Cerebellar nuclear complex (tissue), 1 donor: ENCODE measurements at places on chromosomes 2 and 18.

DNA sequence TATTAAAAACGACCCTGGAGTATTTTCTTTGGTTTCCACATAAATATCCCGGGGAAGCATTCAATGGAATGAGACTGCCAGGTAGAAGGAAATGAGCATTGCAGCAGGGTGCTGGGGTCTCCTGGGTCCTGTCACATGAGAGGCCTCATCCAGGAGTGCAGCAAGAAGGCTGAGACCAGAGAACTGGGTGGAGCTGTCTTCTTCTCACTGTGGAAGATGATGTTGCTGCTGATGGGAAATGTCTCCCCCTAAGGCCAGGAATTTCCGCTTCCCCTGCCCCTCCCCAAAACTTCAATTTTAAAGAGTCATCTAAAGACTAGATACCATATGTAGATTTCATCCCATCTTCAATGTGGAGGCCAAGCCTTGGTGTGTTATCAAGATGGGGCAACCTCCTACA is 95.2 kb upstream of the SIX2 start:
- no peak for DNase-seq

DNA sequence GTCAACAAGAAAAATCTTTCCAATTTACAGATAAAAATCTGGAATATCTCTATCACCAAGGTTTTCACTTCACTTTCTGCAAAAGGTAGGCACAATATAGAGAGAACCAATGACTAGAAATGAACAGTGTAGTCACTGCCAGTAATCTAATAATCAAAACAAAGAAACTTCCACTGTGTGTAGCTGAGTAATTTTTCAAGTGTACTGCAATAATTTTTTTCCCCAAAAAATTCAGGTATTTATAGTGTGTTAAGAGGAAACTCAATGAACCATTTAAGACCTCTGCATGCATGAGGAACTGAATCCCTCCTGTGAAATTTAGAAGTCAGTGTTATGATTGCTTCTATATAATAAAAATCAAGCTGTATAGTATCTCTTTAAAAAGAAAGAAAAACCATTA is 121.8 kb downstream of the MEMO1 start:
- no peak for DNase-seq

DNA sequence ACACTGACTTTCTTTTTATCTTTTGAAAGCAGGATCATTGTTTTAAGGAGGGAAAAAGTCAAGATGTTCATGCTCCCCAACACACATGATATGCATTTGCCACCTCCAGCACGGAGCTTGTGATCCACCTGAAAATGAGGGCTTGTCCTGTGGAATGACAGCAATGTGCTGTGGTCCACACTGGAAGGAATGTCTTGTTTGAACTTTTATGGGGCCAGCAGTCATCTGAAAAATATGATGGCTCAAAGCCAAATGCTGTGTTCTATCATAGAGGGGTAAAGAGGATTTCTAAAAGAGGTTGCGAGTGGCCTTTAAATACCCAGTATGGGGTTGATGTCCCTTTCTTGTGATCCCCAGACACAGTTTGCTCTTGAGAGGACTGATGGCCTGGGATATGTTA is 226.5 kb upstream of the SPRED2 start:
- DNase-seq: no peak

DNA sequence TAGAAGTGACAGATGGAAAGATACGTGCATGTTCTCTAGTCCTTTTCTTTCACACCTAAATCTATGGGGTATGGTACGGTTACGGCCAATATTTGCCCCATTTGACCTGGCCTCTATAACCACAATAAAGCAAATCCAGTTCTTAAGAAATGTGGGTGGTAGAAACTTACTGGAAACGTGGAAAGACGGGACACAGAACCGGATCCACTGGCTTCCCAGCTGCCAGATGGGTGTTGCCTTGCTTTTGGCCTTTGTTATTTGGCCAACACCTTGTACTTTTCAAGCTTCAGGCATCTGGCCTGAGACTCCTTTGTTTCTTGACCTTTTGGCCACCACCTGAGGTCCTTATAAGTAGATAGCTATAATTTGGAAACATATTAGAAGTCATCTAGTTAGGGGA is 635.9 kb downstream of the SLC4A3 start:
- no peak for DNase-seq

- no peak for DNase-seq
These were observed 360.6 kb downstream of the ZNF521 start for GRCh38 chr18:24991141-24992060.

GRCh38 chr2:176080540-176081375 is 3.0 kb downstream of the EVX2 start:
- DNase-seq: no peak

GRCh38 chr2:50344509-50345106 is 687.3 kb downstream of the NRXN1 start:
- DNase-seq: no peak

- no peak for DNase-seq
These were observed 208.4 kb upstream of the COL3A1 start for GRCh38 chr2:188765522-188766470.

DNA sequence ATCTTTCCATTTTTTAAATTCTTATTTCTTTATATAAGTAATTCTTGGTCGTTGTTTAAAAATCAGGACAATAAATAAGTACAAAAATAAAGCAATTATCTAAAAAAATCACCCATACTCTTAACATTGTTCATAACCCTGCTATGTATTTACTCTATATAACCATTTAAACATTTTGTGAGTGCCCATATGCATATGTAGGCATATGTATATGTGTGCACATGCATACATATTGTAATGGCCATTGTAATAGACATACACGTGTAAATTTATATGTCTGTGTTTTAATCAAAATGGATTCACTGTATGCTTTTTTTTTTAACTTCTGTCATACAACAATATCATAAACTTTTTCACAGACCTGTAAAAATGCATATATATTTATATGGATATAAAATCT is 25.6 kb downstream of the DNAJC10 start:
- no peak for DNase-seq

DNA sequence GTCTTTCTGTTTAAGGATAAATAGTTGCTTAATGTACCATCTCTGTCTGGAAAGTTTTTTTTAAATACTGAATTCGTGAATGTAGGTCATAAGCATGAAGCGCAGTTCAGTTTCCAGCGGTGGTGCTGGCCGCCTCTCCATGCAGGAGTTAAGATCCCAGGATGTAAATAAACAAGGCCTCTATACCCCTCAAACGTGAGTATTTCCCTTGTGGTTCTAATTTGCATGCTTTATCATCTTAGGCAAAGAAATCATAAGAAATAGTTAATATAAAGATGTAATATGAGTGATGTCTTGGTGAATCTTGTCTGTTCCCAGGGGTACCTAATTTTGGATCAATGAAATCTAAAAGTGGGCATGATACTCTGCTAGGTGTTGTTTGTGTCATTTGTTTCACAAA is 1.5 kb downstream of the NDC80 start:
- no peak for DNase-seq

- no peak for DNase-seq
These were observed 67.1 kb downstream of the CPS1 start for GRCh38 chr2:210623506-210623905.

- no peak for DNase-seq
These were observed 36.9 kb upstream of the PTMA start for GRCh38 chr2:231671270-231672050.

DNA sequence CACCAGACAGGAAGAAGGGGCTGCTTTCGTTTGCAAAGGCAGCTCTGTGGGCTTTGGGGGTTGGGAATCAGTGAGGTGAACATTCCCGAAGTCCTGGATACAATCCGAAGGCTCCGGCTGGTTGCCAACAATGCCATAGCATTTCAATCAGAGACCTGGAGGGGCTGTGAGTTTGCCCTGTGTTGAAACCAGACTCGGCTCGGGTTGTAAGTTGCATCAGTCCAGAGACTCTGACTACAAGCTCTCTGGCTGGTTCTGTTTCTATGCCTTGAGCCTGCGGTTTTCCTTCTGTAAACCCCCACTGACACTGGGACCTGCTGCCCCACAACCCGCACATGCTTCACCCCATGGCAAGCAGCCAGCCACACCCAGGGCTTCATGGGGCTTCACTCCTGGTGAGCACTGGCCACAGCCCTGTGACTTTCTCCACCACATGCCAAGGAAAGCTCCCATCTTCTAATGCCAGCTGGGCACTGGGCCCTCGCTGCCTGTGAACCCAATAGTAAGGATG is 85.7 kb upstream of the ODC1 start:
- no peak for DNase-seq

- DNase-seq: no peak
These were observed 154.8 kb upstream of the PGAP1 start for GRCh38 chr2:197081294-197081693.

DNA sequence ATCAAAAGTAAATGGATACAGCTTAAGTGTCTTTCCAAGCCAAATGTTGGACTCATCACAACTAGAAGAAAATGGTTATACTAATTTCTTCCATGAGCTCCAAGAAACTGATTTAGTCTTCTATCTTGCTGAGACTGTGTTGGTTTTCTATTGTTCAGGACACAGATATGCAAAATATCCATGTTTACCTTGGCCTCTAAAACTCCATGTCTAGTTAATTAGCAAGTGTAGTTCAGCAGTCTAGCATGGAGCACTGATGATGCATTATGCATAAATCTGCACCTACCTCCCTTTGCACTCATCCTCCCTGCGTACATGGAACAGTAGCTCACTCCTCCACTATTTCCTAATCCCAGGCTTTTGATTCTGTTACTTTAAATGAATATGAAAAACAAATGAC is 731.4 kb upstream of the CHAC2 start:
- DNase-seq: no peak

DNA sequence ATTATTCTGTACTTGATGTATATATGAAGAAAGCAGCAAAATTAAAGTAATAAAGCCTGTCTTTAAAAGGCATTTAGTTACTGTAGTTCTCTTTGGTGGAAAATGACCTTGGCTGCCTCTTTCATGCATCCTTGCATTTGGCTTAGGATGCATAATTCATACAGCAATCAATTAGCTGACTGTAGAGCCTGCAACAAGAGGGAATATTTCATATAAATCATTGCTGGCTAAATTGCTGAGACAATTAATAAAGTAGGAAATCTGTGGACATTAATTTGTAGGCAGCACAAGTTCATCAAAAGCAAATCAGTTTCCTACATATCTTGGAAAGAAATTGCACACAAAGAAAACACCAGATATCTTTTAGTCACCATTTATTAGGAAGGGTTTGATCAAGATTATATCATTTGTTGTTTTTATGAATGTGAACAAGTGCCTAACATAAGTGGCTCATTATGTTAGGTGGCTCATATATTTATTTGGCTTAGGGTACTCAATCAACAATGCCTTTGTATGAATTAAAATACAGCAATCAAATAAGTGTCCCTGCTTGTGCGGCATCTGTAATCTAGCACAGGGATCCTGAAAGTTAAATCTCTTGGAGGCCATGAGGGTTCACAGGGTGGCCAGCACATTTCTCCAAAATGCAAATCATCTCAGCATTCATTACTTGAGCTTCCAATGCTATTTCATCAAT is 220.4 kb upstream of the SPOPL start:
- no peak for DNase-seq

DNA sequence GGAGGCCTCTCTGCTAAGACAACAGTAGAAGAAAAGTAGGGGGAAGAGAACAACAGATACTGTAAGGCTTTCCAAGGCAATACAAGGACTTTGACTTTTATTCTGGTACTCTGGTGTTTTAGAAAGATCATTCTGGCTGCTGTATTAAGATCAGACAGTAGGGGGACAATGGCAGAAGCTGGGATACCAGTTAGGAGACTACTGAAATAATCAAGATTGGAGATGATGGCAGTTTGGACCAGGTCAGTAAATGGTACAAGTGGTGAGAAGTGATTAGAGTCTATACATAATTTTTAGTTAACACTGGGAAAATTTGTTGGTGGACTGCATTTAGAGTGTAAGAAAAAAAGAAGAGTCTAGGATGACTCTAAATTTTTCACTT is 139.7 kb downstream of the ROCK1 start:
- no peak for DNase-seq

- DNase-seq: no peak
These were observed 4.6 kb downstream of the TXNL4A start for GRCh38 chr18:79983793-79984192.

DNA sequence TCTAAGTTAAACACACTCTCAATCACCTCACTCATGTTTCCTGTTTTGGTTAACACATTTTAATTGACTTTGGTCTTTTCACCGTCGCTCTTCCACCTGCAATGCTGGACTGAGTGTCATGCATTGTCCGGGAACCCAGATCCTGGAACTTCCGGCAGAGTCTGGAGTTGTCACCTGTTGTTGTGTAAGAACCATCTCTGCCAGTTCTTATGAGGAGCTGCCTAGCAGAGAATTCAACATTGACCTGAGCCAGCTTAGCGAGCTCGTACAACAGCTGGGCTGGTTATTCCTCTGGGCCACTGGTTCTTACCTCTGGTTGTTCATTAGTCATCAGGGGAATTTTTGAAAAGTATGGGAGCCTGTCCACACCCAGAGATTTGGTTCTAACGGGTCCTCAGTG is 75.7 kb downstream of the BCL2L11 start:
- no peak for DNase-seq

- DNase-seq: no peak
These were observed 101.9 kb upstream of the CTDP1 start for GRCh38 chr18:79577451-79578395.

DNA sequence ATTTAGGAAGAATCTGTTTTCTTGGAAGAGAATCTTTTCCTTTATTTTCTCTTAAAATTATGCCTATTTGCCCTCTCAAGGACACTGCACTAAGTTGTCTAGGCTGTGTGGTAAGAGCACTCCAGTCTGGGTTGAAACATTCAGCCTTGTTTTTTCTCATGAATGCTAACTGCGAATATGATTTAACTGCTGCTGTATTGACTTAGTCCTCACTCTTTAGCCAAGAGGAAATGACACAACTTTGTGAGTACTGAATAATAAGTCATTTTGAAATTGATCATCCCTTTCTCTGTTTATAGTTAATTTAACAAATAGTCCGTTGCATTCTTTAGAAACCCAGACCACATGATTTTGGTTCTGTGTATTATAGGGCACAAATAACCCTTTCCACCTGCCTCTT is 4.5 kb upstream of the RND3 start:
- DNase-seq: no peak

GRCh38 chr2:855177-855576 is 95.5 kb upstream of the SNTG2 start:
- DNase-seq: no peak

- no peak for DNase-seq
These were observed 673.0 kb downstream of the ARHGAP15 start for GRCh38 chr2:143802242-143802641.

- no peak for DNase-seq
These were observed 6.1 kb downstream of the KYNU start for GRCh38 chr2:142883526-142883925.
